ENCODE measurements at places on chromosomes 12 and 14.

- no peak for DNase-seq
These were observed 296.3 kb downstream of the CCDC91 start for GRCh38 chr12:28486521-28486920.

DNA sequence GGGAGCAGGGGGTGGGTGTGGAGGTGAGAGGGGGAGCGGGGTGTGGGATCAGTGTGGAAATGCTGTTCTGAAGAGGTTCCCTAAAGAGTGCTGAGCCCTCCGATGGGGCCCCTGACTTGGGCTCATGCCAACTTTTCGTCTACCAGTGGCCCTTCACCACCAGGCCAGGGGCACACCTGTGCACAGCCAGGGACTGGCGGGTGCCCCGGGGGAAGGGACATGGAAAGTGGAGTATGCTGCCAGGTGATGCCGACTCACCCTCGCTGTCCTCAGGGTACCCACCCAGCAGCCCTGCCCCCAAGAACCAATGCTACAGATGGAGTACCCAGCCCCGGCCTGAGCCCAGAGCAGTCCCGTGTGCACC lies 26.2 kb downstream of the AMN start:
- no peak for DNase-seq

GRCh38 chr14:54808326-54809161 lies 94.1 kb downstream of the GCH1 start:
- DNase-seq = no peak

- DNase-seq = no peak
These were observed 343.0 kb downstream of the BMP4 start for GRCh38 chr14:53613404-53614253.

GRCh38 chr12:94697631-94698030 lies 47.3 kb upstream of the TMCC3 start:
- DNase-seq = no peak

DNA sequence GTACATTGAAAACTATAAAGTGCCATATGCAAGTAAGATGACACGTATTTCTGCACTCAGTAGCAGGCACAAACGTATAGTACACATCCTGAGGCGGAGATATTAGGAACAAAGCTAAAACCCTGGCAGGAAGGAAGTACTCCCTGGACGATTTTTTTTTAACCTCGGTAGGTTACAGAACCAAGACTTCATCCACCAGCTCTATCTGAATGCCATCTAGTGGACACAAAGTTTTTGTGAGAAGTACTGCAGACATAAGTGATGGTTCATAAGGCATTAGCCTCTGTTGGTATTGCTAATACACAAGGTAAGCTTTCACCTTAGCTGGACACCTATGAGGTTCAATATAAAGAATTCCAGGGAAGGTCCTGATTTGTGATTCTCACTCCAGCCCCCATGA lies 83.0 kb upstream of the CCDC196 start:
- no peak for DNase-seq

- no peak for DNase-seq
These were observed 163.2 kb upstream of the C14orf180 start for GRCh38 chr14:104416383-104416782.

DNA sequence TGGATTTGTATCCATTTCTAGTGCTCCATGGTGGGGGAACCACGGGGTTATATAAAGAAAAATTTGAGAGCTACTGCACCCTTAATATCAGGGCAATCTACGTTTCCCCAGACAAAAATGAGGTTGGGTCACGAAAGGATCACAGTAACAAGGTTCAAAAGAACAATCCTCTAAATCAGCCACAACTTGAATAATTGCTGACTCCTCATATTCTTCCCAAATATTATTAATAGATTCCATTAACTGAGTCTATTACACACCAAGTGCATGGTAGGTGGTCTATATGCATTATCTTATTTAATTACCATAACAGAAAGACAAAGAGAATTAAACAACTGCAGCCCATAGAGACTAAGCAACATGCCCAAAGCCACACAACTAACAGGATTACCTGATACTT lies 438.2 kb downstream of the ETNK1 start:
- DNase-seq = no peak

DNA sequence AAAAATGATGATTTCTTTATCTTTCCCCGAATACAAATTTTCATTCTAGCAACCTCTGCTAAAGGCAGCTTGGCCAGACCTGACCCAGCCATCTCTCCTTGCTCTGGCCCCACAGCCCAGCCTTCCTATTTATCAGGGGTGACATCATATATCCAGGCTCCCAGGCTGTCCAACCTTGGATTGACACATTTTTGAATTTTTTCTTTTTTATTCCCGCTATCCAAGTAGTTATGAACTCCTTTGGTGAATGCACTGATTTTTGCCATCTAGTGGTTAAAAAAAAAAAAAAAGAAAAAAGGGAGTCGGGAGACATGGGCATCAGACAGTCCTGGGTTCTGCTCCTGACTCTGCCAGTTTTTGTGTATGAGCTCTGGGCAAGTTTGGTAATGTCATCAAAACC lies 120.5 kb downstream of the PTPN11 start:
- DNase-seq = no peak

- no peak for DNase-seq
These were observed 4.7 kb upstream of the CREBL2 start for GRCh38 chr12:12606781-12607589.
